ENCODE measurements at places on chromosomes 3 and 15.
A peak's percentile ranks its signal among the peaks of the same experiment; 100 is the strongest.

DNA sequence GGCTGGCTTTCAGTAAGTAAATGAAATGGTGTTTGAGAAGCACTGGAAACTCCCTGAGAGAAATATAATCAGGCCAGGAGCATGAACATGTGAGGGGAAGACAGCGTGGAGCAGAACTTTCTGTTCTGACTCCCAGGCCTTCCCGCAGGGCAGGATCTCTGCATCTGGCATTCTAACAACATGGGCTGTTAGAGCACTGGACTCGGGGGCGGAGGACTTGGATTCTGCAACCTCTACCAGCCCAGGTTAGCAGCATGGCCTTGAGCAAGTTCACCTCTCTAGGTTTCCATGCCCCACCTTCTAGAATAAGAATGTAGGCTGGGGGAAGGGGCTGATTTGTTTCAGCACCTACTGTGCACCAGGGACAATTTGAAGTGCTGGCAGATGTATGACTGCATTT is 12.5 kb upstream of the BFSP2 start:
- DNase-seq: no peak

GRCh38 chr15:68654786-68655560 is 76.2 kb downstream of the CORO2B start:
- no peak for DNase-seq

GRCh38 chr3:141278196-141279076 is 46.8 kb downstream of the PXYLP1 start:
- peak; percentile 38 for DNase-seq

DNA sequence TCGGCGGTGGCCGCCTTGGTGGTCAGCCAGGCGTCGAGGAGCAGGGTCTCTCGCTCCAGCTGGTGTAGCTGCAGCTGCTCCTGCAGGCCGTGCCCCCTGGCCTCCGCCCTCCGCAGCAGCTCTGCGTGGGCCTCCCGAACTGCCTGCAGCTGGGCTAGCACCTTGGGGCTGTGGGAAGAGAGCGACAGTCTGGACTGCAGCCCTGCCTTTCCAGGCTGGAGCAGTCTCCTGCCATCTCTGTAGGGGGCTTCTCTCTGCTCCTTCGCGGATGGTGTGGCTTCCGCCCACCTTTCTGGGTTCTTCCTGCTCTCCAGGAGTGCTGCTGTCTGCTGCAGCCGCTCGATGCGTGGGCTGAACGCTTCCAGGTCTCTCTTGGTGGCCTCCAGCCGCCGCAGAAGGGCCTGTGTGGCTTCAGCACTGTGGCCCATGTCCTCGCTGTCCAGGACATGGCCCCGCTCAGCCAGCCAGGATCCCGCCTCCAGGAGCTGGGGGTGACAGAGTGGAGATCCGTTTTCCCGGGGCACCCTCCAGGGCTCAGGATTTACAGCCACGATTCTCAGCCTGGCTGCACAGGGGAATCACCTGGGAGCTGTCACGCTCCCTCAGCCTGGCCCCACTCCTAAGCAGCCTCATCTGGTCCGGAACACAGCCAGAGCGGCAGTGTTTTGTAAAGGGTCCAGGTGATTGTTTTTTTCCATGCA is 16.8 kb downstream of the PLA2G4B start:
- no peak for DNase-seq

DNA sequence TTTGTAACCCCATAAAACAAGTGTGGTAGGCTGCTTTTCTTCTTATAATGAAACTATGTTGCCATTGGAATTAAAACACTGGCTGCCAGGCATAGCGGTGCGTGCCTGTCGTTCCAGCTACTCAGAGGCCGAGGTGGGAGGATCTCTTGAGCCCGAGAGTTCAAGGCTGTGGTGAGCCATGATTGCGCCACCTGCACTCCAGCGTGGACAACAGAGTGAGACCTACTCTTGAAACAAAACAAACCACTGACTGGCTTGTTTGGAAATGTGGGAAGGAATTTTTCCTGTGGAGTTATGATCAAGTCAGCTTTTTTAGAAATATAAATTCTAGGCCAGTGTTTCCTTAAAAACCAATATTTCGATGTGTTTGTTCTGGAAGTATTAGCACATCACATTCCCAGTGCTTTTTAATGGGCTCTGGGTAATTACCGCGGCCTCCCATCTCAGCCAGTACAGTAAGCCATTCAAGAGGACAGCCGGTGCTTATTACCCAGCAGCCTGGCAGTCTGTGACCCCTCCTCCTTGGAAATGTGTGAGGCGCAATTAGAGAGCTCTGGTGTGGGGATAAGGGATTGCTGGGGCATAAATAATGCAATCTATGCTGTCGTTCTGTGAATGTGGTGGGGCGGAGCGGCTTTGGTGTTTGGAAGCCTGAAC is 58.3 kb upstream of the TRAK1 start:
- DNase-seq: peak; percentile 83

GRCh38 chr3:111541911-111542483 is at the start of gene CD96:
Gene CD96 (plus strand): TSS chr3:111542197. CDS start chr3:111542249, 52 bp downstream.
- peak; percentile 46 for DNase-seq
